ENCODE measurements at places on chromosomes 2 and 18. TPM values are rescaled to one million over a fixed set of nuclear protein-coding genes. Genes with fewer than 3 reads are reported as not detected.

The GKN1 gene
- total RNA-seq, result not detected

The FSHR gene
- not detected for total RNA-seq

The TIGD1 gene
- total RNA-seq, result 12.7 TPM

The MALL gene
- total RNA-seq, result 32.4 TPM

The ZBTB7C gene
- total RNA-seq, result not detected

The CDK5R2 gene
- total RNA-seq, result 0.20 TPM

The NYAP2 gene
- total RNA-seq, result 0.30 TPM

The PLGLB2 gene
- 1.9 TPM for total RNA-seq

The NOTO gene
- total RNA-seq, result not detected

Data from PC-9 (cell line).